Cortex of kidney (tissue), 1 donor: ENCODE measurements at places on chromosomes 7 and 10.

GRCh38 chr10:99742254-99742653 lies 10.2 kb downstream of the CUTC start:
- no peak for DNase-seq

DNA sequence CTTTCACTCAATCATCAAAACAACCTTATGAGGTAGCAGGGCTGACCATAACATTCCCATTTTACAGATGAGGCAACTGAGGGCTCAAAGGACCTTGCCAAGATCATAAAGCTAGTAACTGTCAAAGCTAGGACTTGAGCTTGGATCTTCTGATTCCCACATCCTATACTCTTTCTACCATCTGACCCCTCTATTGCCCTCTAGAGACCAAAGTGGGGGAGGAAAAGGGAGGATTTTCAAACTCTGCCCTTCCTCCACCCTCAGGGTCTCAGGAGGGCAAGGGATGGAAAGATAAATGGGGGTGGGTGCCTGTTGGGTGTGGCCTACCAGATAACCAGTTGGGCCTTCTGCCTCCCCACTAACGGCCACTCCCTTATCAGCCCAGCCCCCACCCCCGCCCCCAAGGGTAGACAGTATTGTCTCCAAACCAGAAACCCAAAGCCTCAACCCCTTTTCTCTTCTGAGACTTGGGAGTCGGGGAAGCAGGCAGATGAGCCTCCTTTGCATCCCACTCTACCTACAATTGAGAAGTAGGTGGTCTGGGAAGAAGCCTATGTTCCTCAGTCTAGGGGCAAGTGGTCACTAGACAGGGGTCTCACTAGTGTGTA lies 7.9 kb downstream of the LDB1 start:
- no peak for DNase-seq

- DNase-seq, result no peak
Measured at GRCh38 chr10:6465437-6465836, 114.6 kb downstream of the PRKCQ start.

- DNase-seq, result no peak
Measured at GRCh38 chr10:59047957-59048618, 128.4 kb upstream of the PHYHIPL start.

DNA sequence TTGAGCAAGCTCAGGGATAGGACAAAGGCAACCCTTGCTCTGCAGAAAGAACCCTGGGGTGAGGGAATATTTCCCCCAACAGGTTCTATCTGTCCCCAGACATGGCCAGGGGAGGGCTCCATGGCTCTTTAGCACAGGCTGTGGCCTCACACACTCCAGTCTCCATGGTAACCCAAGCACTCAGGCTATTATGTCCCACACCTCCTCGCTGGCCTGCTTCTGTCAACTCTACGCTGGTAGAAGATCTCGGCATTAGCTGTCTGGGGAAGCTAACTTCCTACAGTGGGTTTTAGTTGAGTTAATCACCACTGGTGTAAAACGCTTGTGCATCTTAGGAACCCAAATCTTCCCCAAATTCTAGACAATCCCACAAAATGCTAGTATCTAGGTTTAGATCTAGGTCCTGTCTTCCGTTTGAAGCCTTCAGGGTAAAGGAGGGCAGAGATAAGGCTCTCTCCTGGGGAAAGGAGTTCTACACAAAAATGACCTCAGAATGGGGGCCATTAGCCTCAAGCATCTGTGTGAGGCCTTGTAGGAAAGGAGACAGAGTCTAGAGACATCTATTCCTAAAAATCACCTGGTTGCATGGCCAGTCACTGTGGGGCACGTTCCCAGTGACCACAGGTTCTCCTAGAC lies 36.7 kb upstream of the SLIT1 start:
- no peak for DNase-seq
